ENCODE measurements at places on chromosomes 4 and X.

DNA sequence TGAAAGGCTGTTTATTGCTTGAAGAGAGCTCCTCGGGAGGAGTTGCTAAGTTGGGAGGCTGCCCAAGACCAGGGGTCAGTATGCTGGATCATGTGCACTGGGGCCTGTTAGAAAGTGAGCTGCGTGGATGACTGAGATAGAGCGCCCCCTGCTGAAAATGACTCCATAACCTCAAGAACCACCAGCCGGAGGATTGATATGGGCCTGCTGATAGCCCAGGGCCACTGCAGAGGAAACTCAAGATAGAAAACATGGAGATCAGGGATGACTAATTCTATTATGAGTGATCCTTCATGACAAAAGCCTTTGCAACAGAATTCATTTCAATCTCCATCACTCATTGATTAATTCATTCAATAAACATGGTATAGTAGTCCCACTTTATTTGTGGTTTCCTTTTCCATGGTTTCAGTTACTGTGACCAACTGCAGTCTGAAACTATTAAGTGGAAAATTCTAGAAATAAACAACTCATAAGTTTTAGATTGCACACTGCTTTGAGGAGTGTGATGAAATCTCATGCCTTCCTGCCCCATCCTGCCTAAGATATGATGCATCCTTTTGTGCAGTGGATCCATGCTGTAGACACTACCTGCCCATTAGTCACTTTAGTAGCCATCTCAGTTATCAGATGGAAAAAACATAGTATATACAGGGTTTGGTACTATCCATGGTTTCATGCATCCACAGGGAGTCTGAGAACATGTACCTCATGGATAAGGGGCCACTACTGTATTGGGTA lies 126.7 kb upstream of the MBNL3 start:
- no peak for DNase-seq

DNA sequence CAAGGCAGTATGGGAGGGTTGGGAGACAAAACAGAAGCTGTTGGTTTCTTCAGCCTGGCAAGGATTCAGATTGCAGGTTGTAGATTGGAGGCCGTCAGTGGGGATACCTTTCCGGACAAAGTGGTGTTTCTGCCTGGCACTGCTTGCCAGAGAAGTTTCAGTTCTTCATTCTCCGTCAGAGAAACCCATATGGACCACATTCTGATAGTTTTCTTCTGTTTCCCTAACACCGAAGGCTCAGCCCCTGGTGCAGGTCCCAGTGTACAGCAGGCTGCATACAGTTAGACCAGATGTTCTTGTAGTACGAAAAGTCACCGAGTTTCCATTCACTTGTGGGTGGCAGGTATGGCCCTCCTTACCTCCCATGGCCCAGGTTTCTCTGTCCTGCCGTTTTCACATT lies 107.3 kb downstream of the PTTG2 start:
- DNase-seq: no peak

- no peak for DNase-seq
These were observed 35.2 kb upstream of the SCD5 start for GRCh38 chr4:82833696-82834313.

GRCh38 chr4:101009471-101009870 lies 337.9 kb downstream of the PPP3CA start:
- no peak for DNase-seq

- DNase-seq: no peak
These were observed 28.1 kb downstream of the STARD8 start for GRCh38 chrX:68675571-68675970.

DNA sequence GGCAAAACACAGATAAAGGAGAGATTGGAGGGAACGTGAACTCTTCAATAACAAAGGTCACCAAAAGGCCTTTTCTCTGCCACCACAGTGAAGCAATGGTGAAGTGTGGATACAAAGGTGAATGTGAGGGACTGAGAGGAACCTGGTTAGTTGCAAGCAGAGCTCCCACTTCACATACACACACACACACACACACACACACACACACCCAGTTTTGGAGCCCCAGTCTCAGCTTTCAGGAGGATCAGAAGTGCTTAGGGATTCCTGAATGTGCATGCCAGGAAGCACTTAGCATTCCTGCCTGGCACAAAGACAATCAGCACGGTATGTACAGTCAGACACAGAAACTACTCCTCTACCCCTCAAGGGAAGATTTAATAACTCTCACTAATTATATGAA lies 71.5 kb downstream of the ARHGEF9 start:
- peak; percentile 11 for DNase-seq

DNA sequence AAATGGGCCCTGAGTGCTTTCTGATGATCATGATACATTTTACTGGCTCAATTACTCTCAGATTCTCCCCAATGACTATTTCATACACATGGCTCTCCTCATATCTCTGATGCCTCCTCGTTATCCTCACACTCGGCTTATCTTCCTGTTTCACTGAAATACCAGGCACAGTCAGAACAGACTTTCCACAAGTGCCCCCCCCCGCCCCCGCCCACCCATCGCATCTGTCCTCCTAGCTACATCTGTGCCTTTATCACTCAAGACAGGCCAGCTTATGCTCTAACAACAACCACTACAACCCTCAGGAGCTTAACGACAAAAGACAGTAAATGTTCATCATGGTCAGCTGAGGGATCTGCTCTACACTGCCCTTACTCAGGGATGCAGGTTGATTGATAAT lies 610.6 kb upstream of the DIPK2B start:
- no peak for DNase-seq

- no peak for DNase-seq
These were observed 107.7 kb downstream of the ANXA3 start for GRCh38 chr4:78659264-78659663.

GRCh38 chr4:77170926-77171325 lies 13.9 kb downstream of the CCNG2 start:
- no peak for DNase-seq

- DNase-seq: no peak
These were observed 134.0 kb upstream of the ZIC3 start for GRCh38 chrX:137431693-137432488.

DNA sequence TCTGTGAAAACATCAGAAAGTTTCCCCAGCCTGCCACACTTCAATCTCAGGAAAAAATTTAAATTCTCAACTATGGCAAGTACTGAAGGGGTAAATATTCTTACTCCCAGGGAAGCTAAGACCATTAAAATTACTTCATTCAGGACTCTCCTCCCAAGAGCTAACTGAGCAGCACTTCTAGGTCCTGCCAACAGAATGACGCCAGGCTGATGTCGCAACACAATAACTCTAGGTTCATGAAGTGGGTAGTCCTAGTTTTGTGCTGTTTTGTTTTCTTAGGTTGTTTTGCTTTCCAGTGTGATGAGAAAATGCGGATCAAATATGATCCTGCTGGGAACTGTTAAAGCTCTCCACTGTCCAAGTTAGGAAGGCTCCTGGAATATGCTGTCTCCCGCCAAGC lies 180.0 kb downstream of the NKX6-1 start:
- DNase-seq: no peak

GRCh38 chrX:109187473-109188168 lies 294.3 kb downstream of the GUCY2F start:
- DNase-seq: no peak

- peak; percentile 50 for DNase-seq
These were observed 99.2 kb upstream of the DDIT4L start for GRCh38 chr4:100289530-100289888.

DNA sequence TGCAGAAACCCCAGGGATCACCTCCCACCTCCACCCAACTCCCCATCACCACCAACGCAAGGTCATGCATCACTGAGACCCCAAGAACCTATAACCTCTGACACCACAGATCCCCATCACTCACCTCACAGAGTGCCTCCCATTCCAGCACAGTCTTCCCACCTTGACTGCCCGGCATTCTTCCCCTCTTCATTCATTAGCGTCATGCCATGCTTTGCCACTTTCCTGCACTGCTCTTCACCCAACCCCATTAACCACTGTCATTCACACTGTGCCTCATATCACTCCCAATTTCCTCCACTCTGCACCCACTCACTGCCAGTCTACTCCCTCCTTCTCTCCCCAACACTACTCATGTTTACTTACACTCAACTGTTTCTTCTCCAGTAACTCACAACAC lies 30.6 kb downstream of the ZNF182 start:
- no peak for DNase-seq

DNA sequence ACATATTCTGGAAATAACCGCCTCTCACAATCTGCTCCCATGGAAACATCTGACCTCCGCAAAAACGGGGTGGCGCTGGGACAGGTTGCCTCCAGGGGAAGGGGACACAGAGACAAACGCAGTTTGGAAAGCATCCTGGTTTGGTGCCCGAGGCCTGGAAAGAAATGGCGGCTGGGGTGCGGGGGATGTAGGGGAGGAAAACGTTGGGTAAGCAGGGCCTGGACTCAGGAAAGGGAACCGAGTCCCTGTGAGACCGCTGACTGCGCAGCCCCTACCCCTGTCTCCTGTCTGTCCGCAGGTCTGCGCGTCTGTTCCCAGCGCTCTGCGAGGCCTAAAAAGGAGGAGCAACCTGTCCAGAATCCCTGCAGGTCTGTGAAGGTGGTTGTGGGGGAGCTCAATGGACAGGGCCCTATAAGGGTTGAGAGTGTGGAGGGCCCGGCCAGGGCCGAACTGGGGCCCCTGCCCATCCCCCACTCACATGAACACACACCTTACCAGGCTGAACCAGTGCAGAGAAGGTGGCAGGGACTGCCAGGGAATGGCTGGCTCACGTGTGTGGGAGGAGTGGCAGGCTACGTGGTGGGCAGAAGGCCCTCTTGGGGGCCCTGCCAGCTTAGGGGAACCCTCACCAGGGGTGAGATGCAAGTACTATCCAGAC lies 672 bp downstream of the TCEAL3 start:
- DNase-seq: no peak

DNA sequence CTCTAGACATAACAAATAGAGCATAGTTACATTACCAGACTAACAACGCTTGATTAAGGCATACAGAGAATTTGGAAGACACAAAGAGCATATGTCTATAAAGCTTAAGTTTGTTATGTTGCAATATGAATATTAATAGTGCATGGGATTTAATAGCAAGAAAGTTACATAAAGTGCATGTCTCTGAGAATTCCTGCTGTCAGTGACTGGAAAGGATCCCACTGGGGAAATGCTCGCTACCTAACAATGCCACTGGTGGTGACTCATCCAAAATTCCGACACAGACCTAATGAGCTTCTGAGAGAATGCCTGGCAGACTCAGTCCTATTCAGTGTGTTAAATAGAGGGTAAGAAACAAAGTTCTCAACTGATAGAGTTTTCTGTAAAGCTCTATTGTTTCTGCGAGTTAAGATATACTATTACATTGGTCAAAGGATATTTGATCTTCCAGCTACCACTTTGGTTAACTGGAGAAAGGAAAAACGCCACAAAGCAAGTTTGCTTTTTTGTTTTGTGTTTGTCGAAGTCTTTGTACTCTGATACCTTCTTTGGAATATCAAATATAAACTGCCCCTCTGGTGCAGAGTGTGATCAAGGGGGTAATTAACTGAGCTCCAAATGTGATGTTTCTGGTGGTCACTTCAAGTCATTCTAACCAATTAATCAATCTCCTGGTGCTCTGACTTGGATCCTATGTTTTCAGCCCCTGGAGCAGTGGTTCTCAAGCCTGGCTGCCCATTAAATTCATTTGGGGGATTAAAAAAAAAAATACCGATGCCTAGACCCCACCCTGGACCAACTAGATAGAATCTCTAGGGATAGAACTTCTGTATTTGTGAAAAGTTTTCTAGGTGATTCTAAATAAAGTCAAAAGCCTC lies 107.9 kb downstream of the PALLD start:
- peak; percentile 91 for DNase-seq

- no peak for DNase-seq
These were observed 29.8 kb downstream of the YY2 start for GRCh38 chrX:21885568-21885967.

DNA sequence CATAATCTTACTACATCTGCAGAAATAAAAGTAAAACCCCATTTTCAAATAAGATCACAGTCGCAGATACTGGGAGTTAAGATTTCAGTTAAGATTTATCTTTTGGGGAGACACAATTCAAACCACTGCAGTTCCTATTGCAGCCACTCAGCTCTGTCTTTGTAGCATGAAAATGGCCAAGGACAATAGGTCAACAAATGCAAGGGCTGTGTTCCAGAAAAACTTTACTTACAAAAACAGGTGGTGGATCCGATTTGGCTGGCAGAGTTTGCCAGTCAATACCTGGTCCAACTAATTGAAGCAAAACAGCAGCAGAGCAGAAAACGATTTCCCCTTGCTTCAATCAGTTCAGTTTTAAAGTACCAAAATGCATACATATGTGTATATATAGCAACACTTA lies 77.4 kb downstream of the TENM3 start:
- DNase-seq: no peak

DNA sequence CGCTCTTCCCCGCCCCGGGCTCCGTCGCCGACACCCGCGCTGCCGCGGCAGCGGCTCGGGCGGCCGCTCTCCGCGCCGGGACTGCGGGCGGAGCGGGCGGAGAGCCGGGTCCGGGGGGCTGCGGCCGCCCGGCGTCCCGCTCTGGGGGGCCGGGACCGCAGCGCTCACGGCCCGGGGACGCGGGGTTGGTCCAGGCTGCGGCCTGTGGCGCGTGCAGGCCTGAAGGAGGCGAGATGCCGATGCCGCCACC lies 492 bp downstream of the GALNT7 start:
- no peak for DNase-seq

- DNase-seq: no peak
These were observed 37.0 kb upstream of the CD99L2 start for GRCh38 chrX:150935467-150935866.

DNA sequence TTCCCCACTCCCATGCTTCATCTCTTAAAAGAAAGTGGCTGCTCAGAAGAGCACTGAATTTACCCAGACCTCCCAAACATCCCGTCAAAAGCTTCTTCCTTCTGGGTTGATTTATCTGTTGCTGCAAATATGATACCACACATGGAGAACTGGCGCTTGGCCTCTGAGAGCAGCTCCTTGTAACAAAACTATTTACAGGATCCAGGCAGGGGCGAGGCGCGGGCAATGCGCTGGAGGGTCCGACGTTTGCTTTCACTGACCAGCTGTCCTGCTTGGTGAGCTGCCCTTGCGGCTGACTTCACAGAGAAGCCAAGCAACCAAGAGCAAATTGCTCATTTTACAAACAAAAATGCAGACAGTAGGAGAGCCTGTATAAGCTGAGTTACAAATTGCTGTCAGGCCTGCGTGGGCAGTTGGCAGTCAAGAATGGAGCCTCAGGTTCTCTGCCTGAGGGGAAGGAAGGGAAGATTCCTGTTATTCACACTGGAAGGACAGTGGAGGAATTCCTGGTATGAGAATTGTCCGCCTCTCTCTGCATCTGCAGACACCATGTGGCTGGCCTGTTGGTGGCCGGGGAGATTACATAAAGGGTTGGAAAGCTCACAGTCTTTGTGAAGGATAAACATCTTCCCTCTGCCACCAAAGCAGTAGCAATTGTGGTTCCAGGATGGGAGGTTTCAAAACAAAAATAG lies 192.2 kb upstream of the LEF1 start:
- DNase-seq: no peak

DNA sequence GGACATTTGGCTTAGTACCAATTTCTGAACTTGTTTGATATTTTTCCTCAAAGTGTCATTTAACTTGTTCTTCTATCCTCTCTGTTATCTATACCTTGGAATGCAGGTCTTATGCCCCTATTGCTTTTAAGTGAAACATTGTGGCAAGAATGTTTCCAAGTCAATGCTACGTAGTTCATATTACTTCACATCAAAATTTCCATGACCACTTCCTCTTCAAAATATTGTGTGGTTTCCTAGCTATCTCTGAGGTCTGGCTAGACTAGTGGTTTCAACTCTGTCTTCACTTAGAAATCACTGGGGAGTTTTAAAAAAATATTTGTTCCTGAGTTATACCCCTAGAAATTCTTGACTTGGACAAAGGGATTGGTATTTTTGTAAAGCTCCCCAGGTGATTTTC lies 20.2 kb upstream of the RASGEF1B start:
- no peak for DNase-seq

Data from pulmonary artery endothelial cell (primary cell).